GM10248 (cell line): ENCODE measurements at places on chromosomes 16 and 17.

DNA sequence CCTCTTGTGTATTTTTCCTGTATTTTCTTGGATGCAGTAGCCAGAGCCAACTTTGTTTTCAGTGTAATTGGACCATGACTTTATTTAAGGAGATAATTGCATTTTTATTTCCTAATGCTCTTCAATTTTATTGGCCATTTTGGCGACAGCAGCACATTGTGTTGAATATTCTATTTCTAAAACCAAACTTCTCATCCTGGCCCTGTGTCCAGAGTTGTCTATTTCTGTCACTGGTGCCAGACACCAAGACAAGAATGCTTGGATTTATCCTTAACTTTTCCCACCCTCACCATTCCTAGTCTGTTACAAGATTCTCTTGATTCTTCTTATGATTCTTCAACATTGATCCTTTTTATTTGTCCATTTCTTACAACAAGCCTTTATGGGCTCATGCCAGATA is 37.1 kb downstream of the ARHGAP44 start:
- DNase-seq, result no peak

DNA sequence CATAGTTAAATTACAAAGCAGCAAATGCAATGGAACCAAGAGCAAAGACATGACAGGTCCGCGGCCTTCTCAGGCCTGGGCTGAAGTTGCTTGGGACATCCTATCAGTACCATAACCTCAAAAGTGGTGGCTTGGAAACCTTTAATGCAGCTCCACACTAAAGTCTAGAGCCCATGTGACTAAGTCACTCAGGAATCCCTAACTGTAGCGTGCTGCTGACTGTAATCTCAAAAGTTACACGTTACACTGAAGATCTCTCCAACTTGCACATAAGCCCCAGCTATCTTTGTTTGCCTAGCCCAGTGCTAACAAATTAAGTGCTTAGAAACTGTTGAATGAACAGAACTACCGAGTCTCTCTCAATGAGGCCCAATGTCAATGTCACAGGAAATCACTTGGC is 27.8 kb downstream of the NUP88 start:
- DNase-seq, result no peak

GRCh38 chr16:54690710-54691109 is 240.0 kb upstream of the IRX5 start:
- DNase-seq, result no peak

DNA sequence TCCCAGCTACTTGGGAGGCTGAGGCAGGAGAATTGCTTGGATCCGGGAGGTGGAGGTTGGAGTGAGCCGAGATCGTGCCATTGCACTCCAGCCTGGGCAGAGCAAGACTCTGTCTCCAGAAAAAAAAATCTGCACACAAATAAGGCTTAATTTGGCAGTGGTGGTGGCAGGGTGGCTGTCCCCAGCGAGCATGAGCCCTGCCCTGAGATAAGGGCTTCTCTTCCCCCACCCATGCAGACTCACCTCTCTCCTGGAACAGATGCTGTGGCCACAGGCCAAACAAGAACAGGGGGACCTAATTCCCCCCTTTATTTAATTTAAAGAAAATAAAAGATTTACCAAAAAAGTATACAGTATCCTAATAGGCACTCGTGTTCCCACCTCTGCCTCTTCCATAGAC is 157.2 kb downstream of the RAB11FIP4 start:
- no peak for DNase-seq

- peak; percentile 80 for DNase-seq
Measured at GRCh38 chr17:47735536-47736011, 2.5 kb downstream of the TBX21 start.

DNA sequence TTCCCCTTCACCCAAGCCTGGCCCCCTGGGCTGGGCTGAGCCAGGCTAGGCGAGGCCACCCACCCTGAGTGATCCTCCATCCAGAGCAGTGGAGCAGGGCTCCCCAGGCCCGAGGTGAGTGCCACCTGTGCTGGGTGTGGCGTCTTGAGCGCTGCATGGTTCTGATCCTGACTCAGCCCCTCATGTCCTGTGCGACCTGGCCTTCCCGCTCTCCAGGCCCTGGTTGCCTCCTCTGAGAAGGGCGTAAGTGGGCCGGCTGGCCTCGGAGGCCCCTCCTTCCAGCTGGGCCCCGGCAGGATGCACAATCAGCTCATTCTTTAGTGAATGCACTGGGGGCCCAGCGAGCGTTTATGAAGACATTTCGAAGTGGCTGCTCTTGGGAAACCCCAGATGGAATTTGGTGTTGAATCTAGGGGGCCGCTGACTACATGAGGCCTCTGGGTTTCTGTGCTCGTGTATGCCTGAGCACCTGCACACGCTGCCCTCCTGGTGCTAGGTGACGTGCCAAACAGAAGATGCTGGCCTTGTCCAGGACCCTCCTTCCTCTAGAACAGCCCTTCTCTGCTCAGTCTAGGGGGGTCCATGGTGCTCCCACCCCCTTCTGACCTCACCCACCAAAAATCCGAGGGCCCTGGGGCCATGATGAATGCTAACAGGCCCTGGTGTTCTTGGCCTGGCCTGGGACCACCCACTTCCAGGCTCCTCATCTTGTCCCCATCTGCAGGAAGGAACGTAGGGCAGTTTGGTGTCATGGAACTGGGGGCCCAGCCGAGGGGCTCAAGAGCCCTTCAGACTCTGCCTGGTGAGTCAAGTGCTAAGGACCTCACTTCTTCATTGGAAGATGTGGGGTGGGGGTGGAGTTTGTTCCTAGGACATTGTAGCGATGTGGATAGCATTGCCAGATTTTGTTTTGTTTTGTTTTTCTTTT is 3.6 kb upstream of the TMEM92 start:
- no peak for DNase-seq

DNA sequence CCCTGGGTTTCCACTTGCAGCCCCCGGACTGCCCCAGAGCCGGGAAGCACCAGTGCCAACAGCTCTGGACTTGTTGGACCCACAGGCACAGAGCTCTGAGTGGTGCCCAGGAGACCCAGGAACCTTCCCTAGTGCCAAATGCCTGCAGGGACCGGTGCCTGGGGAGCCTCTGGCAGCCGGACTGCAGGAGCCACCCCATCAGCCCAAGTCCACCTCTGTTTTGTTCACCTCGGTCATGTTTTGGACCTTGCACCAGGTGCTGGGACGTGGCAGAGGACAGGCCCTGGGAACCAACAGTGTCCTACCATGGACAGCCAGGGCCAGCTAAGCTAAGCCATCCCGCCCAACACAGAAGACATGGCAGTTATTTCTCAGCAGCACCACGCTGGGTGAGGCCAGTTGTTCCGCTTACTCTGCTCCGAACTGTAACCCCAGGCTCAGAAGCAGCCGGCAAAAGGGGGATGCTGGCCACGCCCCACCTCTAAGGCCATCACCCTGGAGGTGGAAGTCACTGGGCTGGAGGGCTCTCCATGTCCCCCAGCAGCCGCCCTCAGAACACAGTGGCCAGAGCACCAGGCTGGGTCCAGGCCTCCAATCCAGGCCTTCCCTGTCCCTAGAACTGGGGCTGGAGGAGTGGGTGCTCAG is 79.8 kb downstream of the AMFR start:
- DNase-seq, result no peak

DNA sequence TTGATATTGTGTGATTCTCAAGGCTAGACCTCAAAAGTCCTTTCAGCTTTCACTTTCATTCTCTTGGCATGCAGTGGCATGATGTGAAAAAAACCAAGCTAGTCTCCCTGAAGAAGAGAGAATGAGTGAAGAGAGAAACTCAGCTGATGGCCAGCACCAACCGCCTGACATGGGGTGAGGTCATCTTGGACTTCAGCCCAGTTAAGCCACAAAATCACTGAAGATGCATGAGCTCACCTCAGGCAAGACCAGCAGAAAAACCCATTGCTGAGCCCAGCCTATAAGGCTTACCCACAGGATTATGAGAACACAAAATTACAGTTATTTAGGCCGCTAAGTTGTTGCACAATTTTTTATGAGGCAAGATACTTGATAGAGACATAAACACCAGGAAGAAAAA is 496.5 kb downstream of the TOX3 start:
- no peak for DNase-seq

DNA sequence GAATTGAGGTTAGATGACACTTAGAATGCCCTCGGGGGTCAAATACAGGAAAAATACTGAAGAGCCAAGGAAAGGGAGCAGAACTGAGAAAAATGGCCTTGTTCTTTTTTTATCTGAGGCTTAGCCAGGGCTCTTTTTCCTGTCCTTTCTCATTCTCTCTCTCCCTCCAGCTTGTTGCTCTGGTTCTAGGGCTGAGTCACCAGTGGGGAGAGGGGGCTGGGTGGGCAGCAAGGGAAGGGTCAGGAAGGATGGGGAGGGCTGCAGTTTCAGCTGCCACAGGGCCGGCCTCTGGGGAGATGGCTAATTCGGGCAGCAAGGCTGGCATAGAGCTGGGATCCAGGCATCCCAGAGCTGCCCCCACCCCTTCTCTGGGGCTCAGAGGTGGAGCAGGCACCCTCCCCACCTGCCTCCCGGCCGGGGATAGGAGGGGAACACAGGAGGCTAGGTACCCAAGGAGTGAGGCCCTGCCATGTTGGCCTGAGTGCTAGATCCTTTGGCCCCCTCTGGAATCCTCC is 3.9 kb downstream of the ITGA3 start:
- DNase-seq, result no peak
